NCI-H146 (cell line): ENCODE measurements at places on chromosomes 7 and 10.

GRCh38 chr10:45253183-45253914 lies 62.1 kb downstream of the OR13A1 start:
- DNase-seq: no peak

- DNase-seq: peak; percentile 84
These were observed 80.0 kb downstream of the NRCAM start for GRCh38 chr7:108376206-108376605.

GRCh38 chr7:155584763-155585531 lies 38.6 kb upstream of the CNPY1 start:
- DNase-seq: no peak

DNA sequence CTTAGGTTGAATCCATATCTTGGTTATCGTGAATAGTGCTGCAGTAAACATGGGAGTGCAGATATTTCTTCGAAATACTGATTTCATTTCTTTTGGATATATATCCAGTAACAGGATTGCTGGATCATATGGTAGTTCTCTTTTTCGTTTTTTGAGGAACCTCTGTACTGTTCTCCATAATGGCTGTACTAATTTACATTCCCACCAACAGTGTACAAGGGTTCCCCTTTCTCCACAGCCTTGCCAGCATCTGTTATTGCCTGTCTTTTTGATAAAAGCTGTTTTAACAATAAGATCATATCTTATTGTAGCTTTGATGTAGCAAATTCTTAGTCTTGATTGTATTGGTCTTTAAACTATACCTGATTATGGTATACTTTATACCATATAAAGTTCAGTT lies 45.3 kb downstream of the ZNRF2 start:
- DNase-seq: no peak

- DNase-seq: no peak
These were observed 28.6 kb downstream of the SMKR1 start for GRCh38 chr7:129530795-129531391.
